HTR-8/SVneo (cell line): ENCODE measurements at places on chromosomes 11 and 22.
A peak's percentile ranks its signal among the peaks of the same experiment; 100 is the strongest.

DNA sequence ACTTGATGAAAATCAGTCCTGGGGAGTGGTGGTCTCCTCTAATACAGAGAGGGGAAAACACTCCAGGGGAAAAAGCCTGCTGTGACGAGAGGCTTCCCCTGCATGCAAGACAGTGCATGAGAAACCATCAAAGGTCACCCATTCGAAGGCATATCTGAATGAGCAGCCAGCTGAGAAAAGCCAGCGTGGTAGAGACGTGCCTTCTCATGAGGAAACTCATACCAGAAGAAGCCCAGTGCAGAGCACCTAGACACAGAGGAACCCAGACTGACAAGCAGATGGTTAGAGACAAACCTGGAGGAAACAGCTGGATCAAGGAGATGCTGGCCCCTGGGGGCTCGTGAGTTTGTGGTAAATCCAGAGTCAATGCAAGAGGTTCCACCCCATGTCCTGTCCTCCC lies 534.8 kb downstream of the BRD1 start:
- no peak for DNase-seq

DNA sequence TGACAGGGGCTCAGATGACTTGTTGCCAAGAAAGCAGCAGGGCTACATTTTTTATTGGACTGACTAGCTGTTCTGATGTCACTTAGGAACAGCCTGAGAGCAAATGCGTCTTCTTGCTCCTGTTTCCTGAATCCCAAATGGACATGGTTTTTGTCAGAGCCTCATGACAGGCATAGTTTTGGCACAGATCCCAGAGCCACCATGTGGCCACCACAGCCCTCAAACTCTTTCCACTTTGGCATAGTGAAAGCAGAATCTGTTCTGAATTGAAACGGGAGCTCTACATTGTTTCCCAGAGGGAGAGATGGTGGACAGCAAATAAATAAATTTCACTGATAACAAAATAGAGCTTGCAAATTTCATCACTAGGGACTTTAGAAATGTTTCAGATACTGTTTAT lies 222.2 kb downstream of the C11orf87 start:
- DNase-seq, result no peak

- DNase-seq, result no peak
Measured at GRCh38 chr11:112612250-112612849, 348.9 kb upstream of the NCAM1 start.

GRCh38 chr11:78251083-78251775 lies 62.5 kb downstream of the USP35 start:
- DNase-seq, result no peak

DNA sequence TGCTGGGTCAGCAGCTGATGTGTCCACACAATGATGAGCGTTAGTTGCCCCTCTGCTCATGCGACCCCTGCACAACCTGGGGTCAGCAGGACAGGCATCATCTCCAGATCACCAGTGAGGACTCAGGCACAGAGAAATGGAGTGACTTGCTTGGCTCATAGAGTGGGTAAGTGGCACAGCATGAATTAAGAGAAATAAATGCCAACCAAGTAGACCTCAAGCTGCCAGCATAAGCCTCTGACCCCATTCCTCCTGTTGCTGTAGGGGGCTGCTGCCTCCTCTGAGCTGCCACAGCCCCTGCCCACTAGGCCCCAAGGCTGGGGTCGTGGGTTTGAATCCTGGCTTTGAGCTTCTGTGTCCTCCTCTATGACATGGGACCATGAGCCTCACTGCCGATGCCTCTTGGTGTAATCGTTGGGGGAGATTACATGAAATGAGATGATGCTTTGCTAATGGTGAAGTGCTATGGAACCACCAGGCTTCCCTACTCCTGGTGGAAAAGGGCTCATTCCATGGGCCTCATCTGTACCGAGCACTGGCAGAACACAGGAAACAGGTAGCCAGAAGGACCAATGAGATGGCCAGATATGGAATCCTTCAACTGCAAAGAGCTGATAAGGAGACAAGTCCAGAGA lies 33.6 kb downstream of the LRRC32 start:
- no peak for DNase-seq

DNA sequence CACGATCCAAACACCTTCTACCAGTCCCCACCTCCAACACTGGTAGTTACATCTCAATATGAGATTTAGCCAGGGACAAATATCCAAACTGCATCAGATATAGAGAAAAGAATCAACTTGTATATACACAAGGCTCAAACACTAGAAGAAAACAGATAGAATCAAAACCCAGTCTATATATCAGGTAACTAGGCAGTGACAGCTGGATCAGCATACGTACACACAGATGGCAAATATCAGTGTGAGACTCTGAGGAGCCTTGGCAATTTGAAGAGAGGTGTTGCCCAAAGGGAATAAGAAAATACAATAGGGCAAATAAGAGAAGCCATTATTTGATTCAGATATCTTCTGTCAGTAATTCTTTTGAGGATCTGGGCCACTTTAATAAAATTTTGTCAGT lies 951.3 kb upstream of the CHORDC1 start:
- DNase-seq, result no peak

DNA sequence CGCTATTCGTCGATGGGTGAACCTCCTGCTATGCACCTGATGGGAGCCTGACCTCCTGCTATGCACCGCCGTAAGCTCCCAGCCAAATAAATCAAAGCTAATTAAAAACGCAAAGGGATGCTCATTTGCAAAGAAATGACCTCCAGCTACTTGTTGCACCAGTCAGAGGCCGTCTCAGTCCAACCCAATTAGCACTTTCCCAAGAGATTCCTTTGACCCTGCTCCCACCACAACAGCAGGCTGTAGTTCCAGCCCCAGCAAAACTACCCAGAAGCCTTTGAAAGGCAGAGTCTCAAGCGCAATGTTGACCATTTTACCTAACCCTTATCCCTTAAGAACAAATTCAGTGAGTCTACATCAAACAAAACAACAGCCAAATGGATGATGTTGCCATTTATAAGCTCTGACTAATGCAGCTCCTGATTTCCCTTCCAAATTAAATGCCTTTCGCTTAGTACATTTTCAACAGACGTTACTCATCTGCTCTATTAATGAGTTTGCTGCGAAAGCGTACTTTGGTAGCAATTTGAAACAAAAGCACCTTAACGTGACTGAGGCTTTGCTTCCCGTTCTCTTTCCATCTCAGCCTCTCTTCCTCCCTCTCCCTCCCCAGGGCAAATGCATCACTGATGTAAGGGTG lies 17.2 kb upstream of the BSX start:
- DNase-seq, result no peak

- DNase-seq, result no peak
Measured at GRCh38 chr11:65411681-65412070, 10.9 kb upstream of the NEAT1 start.

DNA sequence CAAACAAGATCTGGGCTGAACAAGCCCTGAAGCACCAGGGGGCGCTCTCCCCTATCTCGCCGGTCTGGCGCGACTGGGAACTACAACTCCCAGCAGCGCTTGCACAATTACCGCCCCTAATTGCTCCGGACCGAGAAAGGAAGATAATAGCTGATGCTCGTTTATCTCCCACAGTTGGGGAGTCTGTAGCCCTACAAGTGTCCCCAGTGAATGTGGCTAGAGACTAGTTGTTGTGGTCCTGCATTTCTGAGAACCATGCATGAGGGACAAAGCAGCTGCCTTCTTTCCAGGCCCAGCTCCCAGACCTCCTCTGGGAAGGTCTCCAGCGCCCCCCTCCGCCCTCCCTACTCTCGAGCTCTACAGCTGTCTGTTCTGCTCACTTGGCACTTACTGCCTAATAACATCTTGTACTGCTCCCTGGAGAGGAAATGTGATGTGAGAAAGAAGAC lies 34.4 kb downstream of the NRXN2 start:
- peak; percentile 78 for DNase-seq

DNA sequence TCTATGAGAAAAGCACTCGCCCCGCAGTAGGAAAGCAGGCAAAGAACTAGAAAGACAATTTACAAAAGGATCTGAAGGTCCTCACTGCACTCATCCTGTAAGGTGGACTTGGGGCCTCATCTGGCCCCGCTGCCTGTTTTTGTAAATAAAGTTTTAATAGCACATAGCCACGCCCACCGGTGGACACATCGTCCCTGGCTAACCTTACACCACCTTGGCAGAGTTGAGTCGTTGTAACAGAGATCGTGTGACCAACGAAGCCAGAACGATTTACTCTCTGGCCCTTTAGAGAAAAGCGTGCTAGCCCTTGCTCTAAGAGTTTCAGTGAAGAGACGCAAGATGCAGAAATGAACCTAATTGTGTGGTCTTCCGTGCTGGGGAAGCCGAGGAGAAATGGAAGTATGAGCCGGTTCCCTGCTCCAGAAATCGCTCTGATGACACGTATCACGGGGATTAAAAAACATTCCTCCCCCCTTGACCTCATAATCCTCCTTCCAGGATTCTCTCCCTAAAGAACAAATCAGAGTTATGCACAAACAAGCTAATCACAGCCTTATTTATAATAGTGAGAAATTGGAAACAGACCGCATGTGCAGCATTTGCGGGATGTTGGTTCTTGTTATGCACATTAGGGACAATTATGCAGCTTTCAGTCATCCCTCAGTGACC lies 80.1 kb downstream of the CDKN1C start:
- DNase-seq, result no peak

GRCh38 chr11:9808943-9809342 lies 145.1 kb downstream of the SWAP70 start:
- DNase-seq, result no peak

DNA sequence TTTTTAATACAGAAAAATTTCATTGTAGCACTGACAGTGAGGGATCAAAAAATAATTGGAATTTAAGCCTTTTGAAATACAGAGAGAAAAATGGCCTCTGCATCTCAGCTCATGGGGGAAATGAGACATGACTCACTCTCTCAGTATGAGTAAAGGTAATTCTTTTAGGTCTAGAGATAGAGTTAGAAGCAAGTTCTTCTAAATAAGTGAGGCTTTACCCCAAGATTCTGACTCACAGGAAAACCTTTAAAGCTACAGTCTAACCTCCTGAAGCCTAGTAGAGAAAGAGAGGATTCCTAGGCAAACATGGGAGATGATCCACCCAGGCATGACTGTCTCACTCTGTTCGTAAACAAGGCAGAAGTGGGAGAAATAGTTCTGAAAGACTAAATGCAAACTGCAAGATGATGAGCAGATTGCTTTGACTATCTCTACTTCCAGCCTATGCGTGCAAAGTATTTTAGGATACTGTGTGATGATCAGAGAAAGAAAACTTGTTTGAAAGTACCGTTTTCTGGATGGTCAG lies 1003.3 kb upstream of the CCDC90B start:
- no peak for DNase-seq

- no peak for DNase-seq
Measured at GRCh38 chr11:120130176-120130980, 7.5 kb downstream of the TRIM29 start.

DNA sequence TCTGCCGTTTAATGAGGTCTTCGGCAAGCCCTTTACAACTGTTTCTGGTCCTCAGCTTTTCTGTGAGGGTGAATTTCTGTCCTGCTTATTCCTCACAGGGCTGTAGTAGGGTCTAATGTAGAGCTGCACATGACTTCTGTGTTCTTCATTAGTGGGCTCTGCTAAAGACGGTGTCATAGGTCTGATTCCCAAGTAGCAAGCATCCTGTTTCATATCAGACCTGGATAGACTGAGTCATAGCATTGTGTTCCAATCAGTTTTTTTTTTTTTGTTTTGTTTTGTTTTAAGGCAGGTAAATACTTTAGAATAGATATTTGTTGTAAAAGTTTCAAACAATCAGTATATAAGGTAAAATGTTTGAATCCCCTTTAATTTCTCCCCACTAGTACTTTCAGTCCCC lies 35.4 kb downstream of the BIRC2 start:
- DNase-seq, result no peak

GRCh38 chr22:41576877-41577276 lies 12.8 kb downstream of the PMM1 start:
- DNase-seq, result peak; percentile 47

DNA sequence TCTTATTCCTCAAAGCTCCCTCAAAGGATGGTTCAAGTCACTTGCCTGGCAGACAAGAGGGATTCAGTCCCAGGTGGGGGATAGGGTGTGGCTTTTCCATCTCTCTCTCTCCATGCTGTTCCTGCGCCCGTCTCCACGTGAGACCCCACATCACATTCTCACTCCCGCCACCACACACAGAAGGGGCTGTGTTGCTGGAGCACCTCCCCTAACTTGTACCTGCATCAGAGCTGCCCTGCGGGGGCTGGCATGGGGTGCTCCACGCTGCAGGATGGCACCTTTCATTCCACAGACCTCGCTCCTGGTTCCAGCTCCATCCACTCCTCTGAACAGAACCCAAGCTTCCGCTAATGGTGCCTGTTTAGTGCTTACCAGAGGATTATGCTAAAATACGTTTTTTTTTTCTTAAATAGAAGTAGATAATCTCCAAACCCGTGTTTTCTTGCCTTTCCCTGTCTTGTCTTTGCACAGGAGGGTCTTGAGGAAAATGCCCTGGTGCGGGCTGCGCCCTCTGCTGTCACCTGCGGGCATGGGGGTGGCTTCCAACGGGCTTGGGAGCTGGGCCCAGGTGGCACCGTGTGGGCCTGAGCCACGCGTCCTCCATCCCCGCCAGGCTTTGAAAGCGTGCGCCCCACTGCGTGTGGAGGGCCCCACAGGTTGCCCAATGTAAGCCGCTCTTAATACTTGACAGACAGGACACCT lies 985.6 kb downstream of the BRD1 start:
- DNase-seq, result no peak

GRCh38 chr11:57461841-57462489 lies 1.6 kb downstream of the RTN4RL2 start:
- DNase-seq, result no peak

DNA sequence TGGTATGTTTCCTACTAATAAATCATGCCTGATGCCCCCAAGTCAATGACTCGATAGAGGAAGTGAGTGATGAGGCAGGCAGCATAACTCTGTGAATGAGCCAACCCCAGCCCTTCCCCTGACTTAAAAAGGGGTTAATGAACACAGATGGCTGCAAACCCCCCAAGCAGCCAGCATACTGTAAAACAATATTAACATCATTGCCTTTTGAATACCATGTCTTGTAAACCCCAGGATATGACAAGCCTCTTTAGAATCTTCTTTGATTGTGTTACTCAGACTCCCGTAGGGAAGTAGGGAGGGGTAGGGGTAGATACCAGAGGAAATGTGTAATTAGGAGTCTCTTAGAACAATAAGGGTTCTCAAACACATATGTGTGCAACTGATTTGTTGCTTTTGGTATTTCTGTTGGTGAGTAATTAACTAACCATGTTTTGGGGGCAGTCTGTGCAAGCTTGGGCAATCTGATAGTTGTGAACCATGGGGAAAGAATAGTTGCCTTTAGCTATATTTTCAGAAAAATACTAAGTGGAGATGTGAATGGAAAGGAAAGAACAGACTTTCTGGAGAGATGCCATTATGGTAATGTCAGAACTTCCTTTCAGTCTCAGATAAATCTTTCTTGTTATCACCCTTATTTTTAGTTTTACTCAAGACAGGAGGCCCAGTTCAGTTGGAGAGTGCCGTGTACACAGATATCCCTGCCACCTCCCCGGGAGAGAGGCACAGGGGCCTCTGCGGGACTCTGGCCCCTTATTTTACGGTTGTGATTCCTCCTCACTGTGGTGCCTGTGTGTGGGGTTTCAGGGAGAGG lies 701.8 kb downstream of the NTM start:
- peak; percentile 24 for DNase-seq
